ENCODE measurements at places on chromosomes 2 and 18.

DNA sequence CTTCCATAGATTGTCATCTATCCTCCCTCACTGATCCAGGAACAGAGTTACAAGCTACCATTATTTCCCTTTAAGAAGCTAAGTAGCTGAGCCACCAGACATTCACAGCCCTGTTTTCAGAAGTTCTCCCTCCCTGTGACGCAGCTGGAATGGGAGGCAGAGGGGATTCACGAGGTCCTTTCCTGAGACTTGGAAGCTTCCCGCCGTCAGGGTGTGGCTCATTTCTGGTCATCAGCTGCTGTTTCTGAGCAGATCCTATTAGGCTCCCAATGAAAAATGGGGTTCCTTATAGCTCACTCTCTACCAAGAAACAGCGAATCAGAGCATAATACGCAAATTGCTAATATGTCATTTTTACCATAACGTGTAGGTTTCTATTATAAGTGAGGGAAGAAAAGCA is 559.3 kb upstream of the ID2 start:
- DNase-seq, result no peak

DNA sequence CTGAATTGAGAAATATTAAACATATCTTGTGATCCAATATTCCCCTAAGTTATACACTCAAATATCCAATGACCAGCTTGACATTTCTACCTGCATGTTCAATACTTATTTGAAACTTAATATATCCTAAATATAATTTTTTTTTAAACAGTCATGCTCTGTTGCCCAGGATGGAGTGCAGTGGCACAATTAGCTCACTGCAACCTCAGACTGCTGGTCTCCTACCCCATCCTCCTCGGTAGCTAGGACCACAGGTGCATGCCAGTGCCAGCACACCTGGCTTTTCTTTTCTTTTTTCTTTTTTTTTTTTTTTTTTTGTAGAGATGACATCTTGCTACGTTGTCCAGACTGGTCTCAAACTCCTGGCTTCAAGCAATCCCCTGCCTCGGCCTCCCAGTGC is 4.2 kb downstream of the KYNU start:
- no peak for DNase-seq

DNA sequence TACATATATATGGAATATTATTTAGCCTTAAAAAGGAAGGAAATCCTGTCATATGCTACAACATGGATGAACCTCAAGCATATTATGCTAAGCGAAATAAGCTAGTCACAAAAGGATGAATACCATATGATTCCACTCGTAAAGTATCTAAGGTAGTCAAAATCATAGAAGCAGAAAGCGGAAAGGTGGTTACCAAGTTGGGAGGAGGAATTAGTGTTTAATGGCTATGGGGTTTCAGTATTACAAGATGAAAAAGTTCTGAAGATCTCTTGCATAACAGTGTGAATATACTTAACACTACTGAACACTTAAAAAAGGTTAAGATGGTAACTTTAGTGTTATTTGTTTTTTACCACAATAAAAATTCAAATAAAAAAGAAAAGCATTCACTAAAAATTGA is 99.0 kb downstream of the MGAT5 start:
- DNase-seq, result no peak

GRCh38 chr2:152448606-152449005 is 113.6 kb downstream of the FMNL2 start:
- DNase-seq, result no peak

DNA sequence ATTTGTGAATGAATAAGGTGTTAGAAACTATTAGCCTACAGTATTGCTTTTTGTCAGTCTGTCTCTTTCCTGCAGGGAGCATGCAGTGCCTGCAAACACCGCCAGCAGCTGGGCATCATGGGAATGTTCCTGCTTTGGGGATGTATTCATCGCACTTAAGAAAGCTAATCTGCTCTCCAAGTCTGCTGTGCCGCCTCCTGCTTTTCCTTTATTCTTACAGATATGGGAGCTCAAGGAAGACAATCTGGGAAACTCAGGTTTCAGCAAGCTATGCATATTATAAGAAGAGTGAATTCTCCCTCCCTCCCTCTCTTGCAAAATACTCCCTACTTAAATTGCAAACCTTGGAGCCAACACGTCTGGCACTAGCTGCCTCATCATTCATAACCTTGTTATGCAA is 479.2 kb upstream of the ACVR2A start:
- no peak for DNase-seq

GRCh38 chr2:88036182-88036581 is 19.4 kb downstream of the KRCC1 start:
- DNase-seq, result no peak

DNA sequence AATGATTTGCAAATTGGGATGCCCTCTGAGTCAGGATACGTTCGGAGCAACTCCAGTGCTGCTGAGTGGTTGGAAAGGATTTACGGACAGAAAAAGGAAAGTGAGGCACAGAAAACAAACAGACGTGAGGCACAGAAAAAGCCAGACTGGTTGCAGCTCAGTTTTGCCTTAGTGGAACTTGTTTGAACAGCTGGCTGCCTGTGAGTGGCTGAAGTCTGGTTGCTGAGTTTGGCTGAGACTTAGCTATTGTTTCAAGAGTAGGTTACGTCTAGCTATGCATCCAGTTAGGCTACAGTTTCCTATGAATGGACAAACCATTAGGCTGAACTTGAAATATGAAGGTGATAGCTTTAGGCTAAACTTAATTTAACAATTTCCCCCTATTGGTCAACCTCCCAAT is 256.6 kb downstream of the VAPA start:
- no peak for DNase-seq

DNA sequence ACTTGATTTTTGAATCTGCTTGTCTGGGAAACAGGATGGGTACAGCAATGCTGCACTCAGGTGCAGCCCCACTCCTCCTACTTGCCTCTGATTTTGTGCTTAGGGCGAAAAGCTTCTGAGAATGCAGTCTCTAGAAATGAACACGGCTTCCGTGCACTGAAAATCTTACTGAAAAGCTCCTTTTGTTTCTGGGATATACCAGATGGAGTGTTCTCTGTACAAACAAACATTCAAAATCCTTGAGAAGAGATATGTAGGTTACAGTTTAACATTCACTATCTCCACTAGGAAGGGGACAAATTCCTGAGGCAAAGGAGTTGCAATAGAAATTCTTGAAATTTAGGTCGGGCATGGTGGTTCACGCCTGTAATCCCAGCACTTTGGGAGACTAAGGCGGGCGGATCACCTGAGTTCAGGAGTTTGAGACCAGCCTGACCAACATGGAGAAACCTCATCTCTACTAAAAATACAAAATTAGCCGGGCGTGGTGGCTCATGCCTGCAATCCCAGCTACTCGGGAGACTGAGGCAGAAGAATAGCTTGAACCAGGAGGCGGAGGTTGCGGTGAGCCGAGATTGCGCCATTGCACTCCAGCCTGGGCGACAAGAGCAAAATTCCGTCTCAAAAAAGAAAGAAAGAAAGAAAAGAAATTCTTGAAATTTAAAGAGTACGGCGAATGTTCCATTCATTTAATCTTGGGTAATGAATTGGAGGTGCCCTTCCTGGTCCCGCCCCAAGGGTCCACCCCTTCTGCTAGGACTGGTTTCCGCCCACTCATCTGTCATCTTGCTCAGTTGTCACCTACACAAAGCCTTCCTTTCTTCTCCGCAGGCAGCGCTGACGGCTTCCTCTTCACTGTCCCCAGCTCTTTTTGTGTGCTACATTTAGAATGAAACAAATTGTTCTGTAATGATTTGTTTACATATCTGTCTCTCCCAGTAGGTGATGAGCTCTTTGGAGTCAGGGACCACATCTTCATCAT is 92.4 kb downstream of the SOCS6 start:
- DNase-seq, result peak; percentile 13

DNA sequence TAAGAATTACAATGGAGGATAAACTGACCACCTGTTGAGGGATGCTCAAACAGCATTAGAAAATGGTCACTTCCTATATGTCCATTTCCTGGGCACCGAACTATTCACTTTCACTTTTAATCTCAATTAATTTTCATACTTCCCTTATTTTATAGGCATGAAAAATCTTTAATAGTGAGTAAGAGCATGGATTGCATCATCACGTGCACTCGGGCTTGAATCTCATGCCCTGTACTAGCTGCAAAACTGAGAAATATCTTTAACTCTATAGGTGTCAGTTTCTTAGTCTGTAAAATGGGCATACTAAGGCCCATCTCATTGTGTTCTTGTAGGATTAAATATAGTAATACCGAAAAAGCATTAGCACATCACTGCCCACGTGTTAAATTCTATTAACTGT is 183.9 kb upstream of the FIGN start:
- no peak for DNase-seq

- no peak for DNase-seq
Observed at GRCh38 chr2:237044281-237044680, 41.4 kb upstream of the COPS8 start.

DNA sequence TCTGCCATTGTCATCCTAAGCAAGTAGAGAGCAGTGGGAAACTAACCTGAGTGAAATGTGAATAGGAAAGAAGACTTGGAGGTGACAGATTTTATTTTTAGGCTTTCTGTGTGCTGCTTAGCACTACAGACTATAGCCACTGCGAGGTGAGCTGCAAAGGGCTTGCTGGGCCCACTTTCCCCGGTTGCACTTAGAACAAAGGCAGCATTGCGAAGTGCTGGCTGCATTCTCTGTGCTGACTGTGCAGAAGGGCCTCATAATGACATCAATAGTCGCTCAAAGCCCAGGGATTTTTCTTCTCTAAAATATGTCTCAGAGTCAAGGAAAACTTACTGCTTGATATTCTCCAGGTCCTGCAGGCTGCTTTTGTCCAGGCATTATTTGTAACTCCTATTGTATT is 592.1 kb downstream of the TDRD15 start:
- DNase-seq, result no peak

DNA sequence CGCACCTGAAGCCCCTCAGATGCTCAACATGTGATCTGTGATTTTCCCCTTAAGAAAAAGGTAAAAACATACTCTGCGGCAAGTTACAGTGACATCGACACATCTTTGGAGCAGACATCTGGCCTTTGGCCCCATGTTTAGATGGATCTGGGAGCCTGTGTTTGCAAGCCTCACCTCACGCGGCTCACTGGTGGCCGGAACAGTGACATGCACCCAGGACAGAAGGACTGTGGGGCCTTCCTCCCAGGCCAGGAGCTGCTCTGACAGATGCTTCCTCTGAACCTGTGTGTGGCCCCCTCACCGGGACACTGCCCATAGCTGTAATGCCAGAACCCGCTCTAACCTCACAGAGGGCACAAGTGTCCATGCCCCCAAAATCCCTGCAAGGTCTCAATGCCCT is 13.1 kb downstream of the PASK start:
- no peak for DNase-seq
